ENCODE measurements at places on chromosomes 4 and X. TPM values are rescaled to one million over a fixed set of nuclear protein-coding genes. Genes with fewer than 3 reads are reported as not detected.
A peak's percentile ranks its signal among the peaks of the same experiment; 100 is the strongest.

GSX2 gene
- not detected for total RNA-seq

IL1RAPL1 gene
- not detected for total RNA-seq

MAGEC2 gene
- not detected for total RNA-seq

MPC1L gene
- total RNA-seq, result not detected

DNA sequence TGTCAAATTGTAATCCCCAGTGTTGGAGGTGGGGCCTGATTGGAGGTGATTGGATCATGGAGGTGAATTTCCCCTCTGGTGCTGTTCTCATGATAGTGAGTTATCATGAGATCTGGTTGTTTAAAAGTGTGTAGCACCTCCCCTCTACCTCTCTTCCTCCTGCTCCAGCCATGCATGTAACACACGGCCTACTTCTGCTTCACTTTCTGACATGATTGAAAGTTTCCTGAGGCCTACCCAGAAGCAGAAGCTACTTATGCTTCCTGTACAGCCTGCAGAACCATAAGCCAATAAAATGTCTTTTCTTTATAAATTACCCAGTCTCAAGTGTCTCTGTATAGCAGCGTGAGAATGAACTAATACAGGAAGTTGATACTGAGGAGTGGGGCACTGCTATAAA lies 61.7 kb upstream of the DDX60 start:
- peaks cover 2% of the 10 kb centered on the region for H3K36me3 ChIP-seq
- H3K4me3 ChIP-seq, result no peak overlapping the region
- no peaks in the 10 kb centered on the region for H3K27me3 ChIP-seq
- no peaks in the 10 kb centered on the region for H3K4me1 ChIP-seq
- no peak for DNase-seq

DNA sequence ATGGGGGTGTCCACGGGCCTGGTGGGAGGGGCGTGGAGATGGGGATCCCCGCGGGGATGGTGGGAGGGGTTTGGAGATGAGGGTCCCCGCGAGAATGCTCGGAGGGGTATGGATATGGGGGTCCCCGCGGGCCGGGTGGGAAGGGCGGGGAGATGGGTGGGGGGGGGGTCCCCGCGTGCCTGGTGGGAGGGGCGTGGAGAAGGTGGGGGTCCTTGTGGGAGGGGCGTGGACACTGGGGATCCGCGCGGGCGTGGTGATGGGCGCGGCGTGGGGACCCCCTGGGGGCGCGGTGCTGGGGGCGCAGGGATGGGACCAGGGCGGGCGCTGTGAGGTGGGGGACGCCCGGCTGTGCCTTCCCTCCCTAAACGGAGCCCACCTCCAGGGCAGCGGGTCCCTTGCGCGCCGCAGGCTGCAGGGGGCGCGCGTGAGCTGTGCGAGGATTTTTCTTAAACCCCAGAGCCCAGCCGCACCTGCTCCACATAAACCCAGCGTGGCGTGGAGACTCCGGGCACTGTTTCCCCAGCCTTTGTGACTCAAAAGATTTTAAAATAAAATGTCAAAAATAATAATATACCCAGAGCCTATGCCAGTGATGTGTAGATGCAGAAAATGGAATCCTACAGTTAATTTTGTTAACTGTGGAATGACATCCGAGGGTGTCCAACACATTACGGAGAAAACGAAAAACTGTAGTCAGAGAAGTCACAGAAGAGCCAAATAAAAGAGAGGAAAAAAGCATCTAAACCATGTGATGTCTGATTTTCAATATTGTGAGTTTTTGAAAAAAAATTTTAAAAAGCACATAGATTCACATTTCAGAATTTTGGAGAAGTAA lies 1.5 kb upstream of the ASMTL start:
- peaks cover 6% of the 10 kb centered on the region for H3K4me1 ChIP-seq
- H3K27ac ChIP-seq, result no peak overlapping the region
- peak; percentile 93 for DNase-seq
- H3K36me3 ChIP-seq, result peaks cover 3% of the 10 kb centered on the region
- H3K27me3 ChIP-seq, result peaks cover 2% of the 10 kb centered on the region
- peak overlapping the region; percentile 38 for H3K4me3 ChIP-seq

GRCh38 chr4:4913628-4914027 lies 54.2 kb downstream of the MSX1 start:
- no peak for DNase-seq
- H3K4me1 ChIP-seq, result no peaks in the 10 kb centered on the region
- no peaks in the 10 kb centered on the region for H3K36me3 ChIP-seq
- H3K27ac ChIP-seq, result no peak overlapping the region
- H3K27me3 ChIP-seq, result peaks cover 39% of the 10 kb centered on the region
- no peak overlapping the region for H3K4me3 ChIP-seq

DNA sequence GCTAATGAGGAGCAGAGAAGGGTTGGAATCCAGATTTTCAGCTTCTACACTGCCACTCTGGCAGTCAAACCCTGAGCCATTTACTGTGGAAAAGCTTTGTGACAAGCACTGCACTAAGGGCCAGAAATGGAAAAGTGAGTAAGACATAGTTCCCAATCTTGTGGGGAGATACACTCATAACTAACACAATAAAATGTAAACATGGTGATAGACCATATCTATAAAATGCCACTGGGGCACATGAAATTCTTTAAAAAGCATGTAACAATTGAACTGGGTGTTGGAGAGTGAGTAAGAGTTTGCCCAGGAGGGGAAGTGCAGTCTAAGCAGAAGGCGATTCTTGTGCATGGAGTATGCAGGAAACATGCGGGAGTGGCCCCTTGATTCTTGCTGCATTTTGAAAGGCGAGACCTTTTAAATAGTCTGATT lies 32.0 kb upstream of the ANXA5 start:
- H3K27me3 ChIP-seq, result no peaks in the 10 kb centered on the region
- peaks cover 25% of the 10 kb centered on the region for H3K4me1 ChIP-seq
- H3K27ac ChIP-seq, result peak overlapping the region; percentile 4
- no peak for DNase-seq

DNA sequence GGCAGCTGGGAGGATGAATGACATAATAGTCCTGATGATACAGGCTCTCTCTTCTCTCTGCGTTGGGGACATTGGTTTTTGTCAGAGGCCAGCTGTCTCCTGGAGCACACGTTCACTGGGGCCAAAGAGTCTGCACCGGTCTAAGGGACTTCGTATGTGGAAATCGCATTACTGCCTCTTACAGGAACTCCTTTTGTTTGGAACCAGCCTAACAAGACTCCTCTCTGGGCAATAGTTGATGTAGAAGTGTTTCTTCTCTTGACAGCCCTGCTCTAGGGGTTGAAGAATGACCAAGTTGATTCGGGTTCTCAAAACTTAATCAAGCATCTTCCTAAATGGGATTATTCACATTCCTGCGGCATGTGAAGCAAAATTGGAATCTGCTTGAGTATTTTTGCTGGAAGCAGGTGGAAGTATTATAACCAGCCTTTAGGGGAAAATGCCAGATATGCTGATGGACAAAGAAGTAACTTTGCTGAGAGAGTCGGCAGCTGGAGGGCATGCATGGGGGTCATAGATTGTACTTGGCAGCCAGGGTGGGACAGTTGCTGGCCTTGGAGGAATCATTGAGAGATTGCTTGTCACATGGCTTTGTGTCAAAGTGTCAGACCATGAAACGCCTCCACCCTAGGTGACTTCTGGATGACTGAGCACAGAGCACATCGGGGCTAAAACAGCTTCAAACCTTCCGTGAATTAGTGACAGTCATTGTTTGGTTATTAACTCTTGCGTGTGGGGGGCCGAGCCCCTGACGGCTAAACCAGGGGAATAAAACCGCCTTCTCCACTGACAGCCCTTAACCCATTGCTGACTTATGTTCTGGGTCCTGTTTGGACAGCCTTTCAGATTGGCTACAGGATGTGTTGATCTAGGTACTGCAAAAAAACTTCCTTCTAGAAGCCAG lies 34.4 kb upstream of the SLC34A2 start:
- no peaks in the 10 kb centered on the region for H3K4me1 ChIP-seq
- no peaks in the 10 kb centered on the region for H3K36me3 ChIP-seq
- peaks cover 14% of the 10 kb centered on the region for H3K27me3 ChIP-seq

GRCh38 chr4:173748353-173748752 lies 218.3 kb upstream of the HAND2 start:
- H3K27ac ChIP-seq, result no peak overlapping the region
- H3K27me3 ChIP-seq, result peaks cover 10% of the 10 kb centered on the region
- no peak overlapping the region for H3K4me3 ChIP-seq
- DNase-seq, result no peak

DNA sequence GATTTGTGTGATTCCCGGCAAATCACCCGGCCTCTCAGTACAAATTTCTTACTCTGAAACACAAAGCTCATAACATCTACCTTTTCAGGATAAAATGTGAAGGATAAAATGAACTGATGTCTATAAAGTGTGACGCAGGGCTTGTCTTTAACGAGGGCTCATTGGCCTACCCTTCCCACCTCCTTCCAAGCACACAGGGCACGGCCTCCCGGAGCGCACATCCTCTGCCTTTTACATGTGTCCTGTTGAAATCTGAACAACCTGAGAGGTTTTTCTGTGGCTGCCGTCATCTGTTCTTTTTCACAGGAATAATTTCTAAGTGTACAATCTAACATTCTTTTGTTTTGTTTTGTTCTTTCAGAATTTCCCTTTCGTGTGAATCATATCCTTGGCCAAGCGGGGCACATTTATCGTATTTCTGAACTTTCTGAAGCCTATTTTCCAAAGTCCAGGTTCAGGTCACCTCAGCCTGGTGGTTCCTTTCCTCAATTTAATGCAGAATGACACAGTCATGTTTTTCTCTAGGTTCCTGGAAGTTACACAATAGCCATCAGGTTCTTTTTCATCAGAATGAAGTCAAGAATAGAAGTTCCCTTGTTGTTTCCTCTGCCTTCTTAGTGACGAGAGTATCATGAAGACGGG lies 53.1 kb upstream of the SPRY1 start:
- DNase-seq, result no peak
- H3K27ac ChIP-seq, result no peak overlapping the region
- no peaks in the 10 kb centered on the region for H3K36me3 ChIP-seq
- H3K4me1 ChIP-seq, result peaks cover 16% of the 10 kb centered on the region
- H3K4me3 ChIP-seq, result no peak overlapping the region
- H3K27me3 ChIP-seq, result no peaks in the 10 kb centered on the region

DNA sequence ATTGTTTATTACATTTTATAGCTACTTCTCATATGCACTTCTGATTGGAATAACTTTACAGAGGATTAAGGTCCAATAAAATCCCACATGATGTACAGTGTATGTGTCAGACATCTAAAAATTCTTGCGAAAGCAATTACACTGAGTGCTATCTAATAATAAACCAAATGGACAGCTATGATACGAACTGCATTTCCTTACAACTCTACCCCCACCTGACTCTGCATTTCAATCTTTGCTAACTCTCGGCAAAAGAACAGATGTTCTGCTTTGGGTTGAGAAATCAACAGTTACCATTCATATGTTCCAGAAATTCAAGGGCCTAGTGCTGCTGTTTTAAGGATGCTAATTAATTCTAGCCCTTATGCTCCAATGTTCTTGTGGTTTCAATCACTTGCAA lies 287.9 kb upstream of the NOCT start:
- no peak for DNase-seq
- no peak overlapping the region for H3K4me3 ChIP-seq
- H3K36me3 ChIP-seq, result no peaks in the 10 kb centered on the region
- no peaks in the 10 kb centered on the region for H3K4me1 ChIP-seq
